ENCODE measurements at places on chromosomes 11 and 22. TPM values are rescaled to one million over a fixed set of nuclear protein-coding genes. Genes with fewer than 3 reads are reported as not detected.

The LYVE1 gene
- not detected for total RNA-seq

The WT1 gene
- 0.17 TPM for total RNA-seq

The CD6 gene
- total RNA-seq, result 0.19 TPM

DNA sequence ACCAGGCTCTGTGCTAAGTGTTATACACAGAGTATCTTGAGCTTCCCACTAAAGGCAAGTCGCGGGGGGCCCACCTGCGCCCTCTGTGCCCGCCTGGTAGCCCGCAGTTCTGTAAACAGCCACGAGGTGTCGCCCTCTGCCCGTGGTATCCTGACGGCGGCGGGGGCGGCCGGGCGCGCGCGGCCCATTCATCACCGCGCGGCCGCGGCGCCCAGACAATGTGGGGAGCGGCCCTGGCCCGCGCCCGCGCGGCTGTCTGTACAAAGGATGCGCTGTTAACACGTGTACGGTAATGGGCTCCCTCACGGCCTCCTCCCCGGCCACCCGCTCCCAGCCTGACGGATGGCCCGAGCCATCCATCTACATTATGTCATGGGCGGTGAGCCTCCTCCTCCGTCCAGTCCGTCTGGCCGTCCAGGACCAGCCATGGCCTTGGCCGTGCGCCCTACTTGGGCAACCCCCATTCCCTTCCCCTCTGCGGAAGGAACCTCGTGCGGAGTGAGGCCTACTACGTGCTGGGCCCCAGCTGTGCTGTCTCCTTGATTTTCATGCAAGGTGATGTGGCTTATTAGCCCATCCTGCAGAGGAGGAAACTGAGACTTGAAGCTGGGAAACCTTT, 99.4 kb downstream of the MIAT start:
- H3K27me3 ChIP-seq, result no peaks in the 10 kb centered on the region
- H3K4me3 ChIP-seq, result peak overlapping the region; percentile 6
- DNase-seq, result no peak
- no peak overlapping the region for H3K27ac ChIP-seq

GRCh38 chr22:27238935-27239510, 562.5 kb downstream of the MN1 start:
- no peak overlapping the region for H3K27ac ChIP-seq
- no peaks in the 10 kb centered on the region for H3K27me3 ChIP-seq
- DNase-seq, result no peak
- no peaks in the 10 kb centered on the region for H3K36me3 ChIP-seq

DNA sequence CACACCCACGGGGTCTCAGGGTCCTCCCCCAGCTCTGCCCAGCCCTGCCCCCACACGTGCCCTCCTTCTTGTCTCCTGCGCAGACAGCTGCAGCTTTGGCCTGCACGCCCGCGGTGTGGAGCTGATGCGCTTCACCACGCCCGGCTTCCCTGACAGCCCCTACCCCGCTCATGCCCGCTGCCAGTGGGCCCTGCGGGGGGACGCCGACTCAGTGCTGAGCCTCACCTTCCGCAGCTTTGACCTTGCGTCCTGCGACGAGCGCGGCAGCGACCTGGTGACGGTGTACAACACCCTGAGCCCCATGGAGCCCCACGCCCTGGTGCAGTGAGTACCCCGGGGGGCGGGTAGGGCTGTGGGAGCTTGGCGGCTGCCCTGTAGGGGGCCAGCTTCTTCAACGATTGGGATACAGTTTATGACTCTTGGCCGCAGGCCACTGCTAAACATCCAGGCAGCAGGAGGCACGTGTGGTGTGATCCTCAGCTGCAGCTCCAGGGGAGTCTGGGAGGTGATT, 30.8 kb downstream of the ST14 start:
- H3K36me3 ChIP-seq, result no peaks in the 10 kb centered on the region
- no peaks in the 10 kb centered on the region for H3K27me3 ChIP-seq
- no peaks in the 10 kb centered on the region for H3K4me1 ChIP-seq

- no peak overlapping the region for H3K27ac ChIP-seq
- no peak for DNase-seq
- no peaks in the 10 kb centered on the region for H3K36me3 ChIP-seq
- no peaks in the 10 kb centered on the region for H3K27me3 ChIP-seq
These were observed 194.0 kb downstream of the LARGE1 start for GRCh38 chr22:33726294-33726734.

DNA sequence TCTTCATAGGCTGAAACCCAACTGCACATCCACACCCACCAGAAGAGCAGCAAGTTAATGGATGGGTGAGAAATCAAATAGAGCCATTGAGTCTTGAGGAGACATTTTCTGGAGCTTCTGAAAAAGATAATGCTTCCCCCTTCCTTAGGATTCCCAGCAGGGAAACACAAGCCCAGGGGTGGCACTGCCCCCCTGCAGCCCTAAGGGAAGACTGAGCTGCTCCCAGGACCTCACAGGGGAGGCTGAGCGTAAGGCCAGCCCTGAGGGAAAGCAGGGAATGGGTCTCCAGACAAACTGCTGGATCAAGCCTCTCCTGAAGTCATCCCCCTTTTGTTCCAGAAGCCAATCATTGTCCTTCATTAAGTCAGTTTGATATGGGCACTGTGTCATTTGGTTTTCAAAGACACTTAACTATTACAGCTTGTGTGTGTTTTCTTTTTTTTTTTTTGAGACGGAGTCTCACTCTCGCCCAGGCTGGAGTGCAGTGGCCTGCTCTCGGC, 15.1 kb downstream of the LTO1 start:
- H3K27ac ChIP-seq, result no peak overlapping the region
- H3K27me3 ChIP-seq, result no peaks in the 10 kb centered on the region
- H3K4me3 ChIP-seq, result no peak overlapping the region
- H3K36me3 ChIP-seq, result no peaks in the 10 kb centered on the region
- peaks cover 12% of the 10 kb centered on the region for H3K4me1 ChIP-seq
- DNase-seq, result no peak

DNA sequence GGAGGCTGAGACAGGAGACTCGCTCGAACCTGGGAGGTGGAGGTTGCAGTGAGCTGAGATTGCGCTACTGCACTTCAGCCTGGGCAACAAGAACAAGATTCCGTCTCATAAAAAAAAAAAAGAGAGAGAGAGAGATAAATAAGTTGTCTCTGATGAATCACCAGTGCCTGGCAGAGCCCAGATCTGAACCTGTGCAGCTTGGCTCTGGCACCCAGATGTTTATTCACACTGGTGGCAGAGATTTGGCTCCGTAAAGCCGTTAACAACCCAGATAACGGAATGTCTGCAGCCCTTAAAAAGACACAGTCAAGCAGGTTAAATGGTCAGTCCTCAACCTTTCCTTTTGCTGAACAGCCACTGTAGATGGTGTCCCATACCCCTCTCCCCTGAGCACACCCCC, 33.5 kb upstream of the RTL6 start:
- no peak for DNase-seq
- no peak overlapping the region for H3K4me3 ChIP-seq
- H3K4me1 ChIP-seq, result no peaks in the 10 kb centered on the region
- H3K27ac ChIP-seq, result no peak overlapping the region

The UCP3 gene
- 1.3 TPM for total RNA-seq

- H3K4me1 ChIP-seq, result peaks cover 1% of the 10 kb centered on the region
- no peaks in the 10 kb centered on the region for H3K27me3 ChIP-seq
- H3K27ac ChIP-seq, result no peak overlapping the region
- DNase-seq, result no peak
- no peak overlapping the region for H3K4me3 ChIP-seq
- H3K36me3 ChIP-seq, result no peaks in the 10 kb centered on the region
These were observed 25.3 kb upstream of the LMO1 start for GRCh38 chr11:8288824-8289491.

DNA sequence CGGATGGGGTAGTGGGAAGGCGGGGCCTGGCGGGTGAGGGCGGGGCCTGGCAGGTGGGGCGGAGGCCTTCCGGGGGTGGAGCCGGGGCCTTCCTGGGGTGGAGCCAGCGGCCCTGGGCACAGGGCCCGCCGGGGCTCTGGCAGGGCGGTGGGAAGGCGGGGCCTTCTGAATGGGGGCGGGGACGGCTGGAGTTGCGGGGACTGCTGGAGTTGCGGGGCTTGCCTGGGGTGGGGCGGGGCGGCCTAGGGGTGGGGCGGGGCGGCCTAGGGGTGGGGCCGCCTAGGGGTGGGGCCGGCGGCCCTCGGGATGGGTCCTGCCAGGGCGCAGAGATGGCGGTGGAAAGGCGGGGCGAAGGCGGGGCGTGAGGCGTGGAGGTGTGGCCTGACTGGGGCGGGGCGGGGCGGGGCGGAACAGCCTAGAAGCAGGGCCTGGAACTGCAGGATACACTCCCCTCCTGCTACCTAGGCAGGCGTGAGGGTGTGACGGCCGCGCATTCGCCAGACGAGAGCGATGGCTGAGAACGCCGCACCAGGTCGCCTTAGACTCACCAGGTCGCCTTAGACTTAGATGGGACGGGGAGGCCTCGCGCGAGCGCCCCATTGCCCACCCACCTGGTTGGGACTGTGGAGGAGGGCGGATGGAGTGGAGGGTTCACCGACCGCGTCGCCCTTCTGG, 19.3 kb downstream of the RRP7A start:
- no peaks in the 10 kb centered on the region for H3K27me3 ChIP-seq
- H3K4me1 ChIP-seq, result peaks cover 6% of the 10 kb centered on the region
- H3K36me3 ChIP-seq, result no peaks in the 10 kb centered on the region
- DNase-seq, result peak; percentile 73

GRCh38 chr11:128749974-128750373, 56.1 kb downstream of the FLI1 start:
- no peaks in the 10 kb centered on the region for H3K27me3 ChIP-seq
- H3K4me3 ChIP-seq, result no peak overlapping the region
- no peaks in the 10 kb centered on the region for H3K36me3 ChIP-seq
- H3K4me1 ChIP-seq, result peaks cover 3% of the 10 kb centered on the region

GRCh38 chr11:17476317-17477083, at the start of gene ABCC8:
TSS of gene ABCC8 (minus strand) at chr11:17476845. CDS start at chr11:17476776, 69 bp downstream.
- no peak within 1 kb of the TSS for H3K27ac ChIP-seq
- H3K4me1 ChIP-seq, result peaks cover 4% of the 10 kb centered on the region
- DNase-seq, result no peak
- peaks cover 32% of the 10 kb centered on the region for H3K27me3 ChIP-seq
- H3K36me3 ChIP-seq, result no peaks in the 10 kb centered on the region
- peak within 1 kb of the TSS; percentile 59 for H3K4me3 ChIP-seq

The RFPL1 gene
- total RNA-seq, result not detected

GRCh38 chr11:44949160-44950030, 1.3 kb downstream of the TP53I11 start:
- H3K4me3 ChIP-seq, result peak overlapping the region; percentile 64
- no peak for DNase-seq
- H3K36me3 ChIP-seq, result no peaks in the 10 kb centered on the region

- H3K27me3 ChIP-seq, result no peaks in the 10 kb centered on the region
- no peak overlapping the region for H3K27ac ChIP-seq
- no peaks in the 10 kb centered on the region for H3K36me3 ChIP-seq
- H3K4me1 ChIP-seq, result no peaks in the 10 kb centered on the region
- H3K4me3 ChIP-seq, result no peak overlapping the region
These were observed 66.5 kb downstream of the CCDC34 start for GRCh38 chr11:27296497-27296896.

- no peaks in the 10 kb centered on the region for H3K36me3 ChIP-seq
- H3K4me1 ChIP-seq, result peaks cover 1% of the 10 kb centered on the region
- no peaks in the 10 kb centered on the region for H3K27me3 ChIP-seq
- DNase-seq, result no peak
- H3K27ac ChIP-seq, result no peak overlapping the region
These were observed 125.4 kb downstream of the CCDC34 start for GRCh38 chr11:27237643-27238042.

GRCh38 chr11:125621995-125622394, 3.0 kb upstream of the CHEK1 start:
- no peaks in the 10 kb centered on the region for H3K27me3 ChIP-seq
- no peak overlapping the region for H3K27ac ChIP-seq
- no peak for DNase-seq
- H3K4me3 ChIP-seq, result no peak overlapping the region
- H3K36me3 ChIP-seq, result peaks cover 10% of the 10 kb centered on the region

The MEI1 gene
- 0.36 TPM for total RNA-seq

- H3K4me1 ChIP-seq, result no peaks in the 10 kb centered on the region
- H3K36me3 ChIP-seq, result peaks cover 4% of the 10 kb centered on the region
- no peaks in the 10 kb centered on the region for H3K27me3 ChIP-seq
- DNase-seq, result peak; percentile 34
These were observed 167.3 kb downstream of the TBC1D22A start for GRCh38 chr22:46929710-46930204.

GRCh38 chr11:59523541-59523940, 12.2 kb downstream of the OR4D9 start:
- no peak overlapping the region for H3K4me3 ChIP-seq
- no peaks in the 10 kb centered on the region for H3K27me3 ChIP-seq
- peaks cover 8% of the 10 kb centered on the region for H3K4me1 ChIP-seq
- H3K27ac ChIP-seq, result no peak overlapping the region
- no peak for DNase-seq
- H3K36me3 ChIP-seq, result no peaks in the 10 kb centered on the region

GRCh38 chr11:73018856-73019255, 123.3 kb downstream of the FCHSD2 start:
- DNase-seq, result no peak
- H3K27ac ChIP-seq, result no peak overlapping the region
- H3K27me3 ChIP-seq, result peaks cover 9% of the 10 kb centered on the region
- no peaks in the 10 kb centered on the region for H3K36me3 ChIP-seq

The VPREB1 gene
- total RNA-seq, result not detected

DNA sequence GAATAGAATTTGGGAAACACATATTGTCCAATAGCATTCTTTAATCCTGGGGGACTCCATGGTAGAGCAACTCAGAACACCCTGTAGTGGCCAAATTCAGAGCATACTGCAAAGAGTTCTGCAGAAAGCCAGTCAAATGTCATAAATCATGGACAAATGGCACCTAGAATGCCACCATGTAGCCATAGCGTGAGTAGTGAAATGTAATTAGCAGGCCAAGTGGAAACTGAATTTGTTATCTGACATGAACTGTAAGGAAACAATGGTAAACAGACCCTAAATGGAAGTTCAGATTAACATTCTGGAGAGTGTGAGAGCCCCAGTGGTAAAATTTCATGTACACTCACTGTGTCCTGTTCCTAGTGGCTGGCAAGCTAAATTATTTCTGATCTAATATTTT, 7.0 kb upstream of the PRSS23 start:
- no peaks in the 10 kb centered on the region for H3K36me3 ChIP-seq
- no peak overlapping the region for H3K27ac ChIP-seq
- DNase-seq, result no peak
- no peaks in the 10 kb centered on the region for H3K4me1 ChIP-seq
- no peaks in the 10 kb centered on the region for H3K27me3 ChIP-seq

- no peaks in the 10 kb centered on the region for H3K27me3 ChIP-seq
- H3K4me1 ChIP-seq, result no peaks in the 10 kb centered on the region
- DNase-seq, result no peak
These were observed 79.5 kb upstream of the SLC25A18 start for GRCh38 chr22:17483688-17484372.

The LARGE1 gene
- total RNA-seq, result 69.5 TPM
